ENCODE measurements at places on chromosomes 7 and 10.

GRCh38 chr10:103441611-103442010, 10.6 kb downstream of the CALHM2 start:
- DNase-seq: no peak

- peak; percentile 68 for DNase-seq
Measured at GRCh38 chr10:24255881-24256311, 47.0 kb downstream of the KIAA1217 start.

DNA sequence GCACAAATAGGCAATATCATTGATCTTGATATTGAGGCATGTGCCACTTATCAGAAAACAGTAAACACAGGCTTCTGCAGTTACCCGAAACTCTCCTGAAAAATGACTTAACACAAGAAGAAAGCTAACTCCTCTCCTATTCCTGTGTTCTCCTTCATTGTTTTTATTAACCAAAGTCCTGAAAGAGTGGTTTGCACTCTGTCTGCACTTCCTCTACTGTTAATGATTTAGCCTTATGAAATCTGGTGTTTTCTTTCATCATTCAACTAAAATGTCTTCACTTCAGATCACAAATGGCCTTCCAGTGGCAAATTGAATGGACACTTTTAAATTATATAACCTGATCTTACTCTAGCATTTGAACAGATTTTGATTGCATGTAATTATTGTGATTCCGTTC, 630.6 kb upstream of the PHF14 start:
- DNase-seq: no peak

DNA sequence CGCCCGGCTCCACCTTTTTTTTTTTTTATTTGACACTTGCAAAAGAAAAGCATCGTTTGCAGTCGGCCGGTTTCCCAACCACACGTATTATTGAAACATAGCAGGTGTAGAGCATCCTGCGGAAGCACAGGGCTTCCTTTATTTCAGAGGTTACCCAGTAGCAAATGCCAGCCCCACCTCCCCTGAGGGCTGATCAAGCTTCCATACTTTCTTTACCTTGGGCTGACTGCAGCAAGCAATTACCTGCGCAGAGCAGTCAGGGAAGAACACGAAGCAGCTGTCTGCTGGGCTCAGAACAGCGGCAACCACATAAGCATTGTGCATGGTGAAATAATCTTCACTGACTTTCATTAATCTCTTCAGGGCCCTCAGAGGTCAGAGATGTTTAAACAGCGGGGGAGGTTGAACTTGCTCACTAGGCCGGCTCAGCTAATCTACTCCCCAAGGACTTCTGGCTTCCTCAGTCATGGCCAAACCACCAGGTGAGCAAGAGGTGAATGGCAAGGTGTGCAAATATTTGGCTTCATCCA, 784.7 kb upstream of the AUTS2 start:
- DNase-seq: no peak

DNA sequence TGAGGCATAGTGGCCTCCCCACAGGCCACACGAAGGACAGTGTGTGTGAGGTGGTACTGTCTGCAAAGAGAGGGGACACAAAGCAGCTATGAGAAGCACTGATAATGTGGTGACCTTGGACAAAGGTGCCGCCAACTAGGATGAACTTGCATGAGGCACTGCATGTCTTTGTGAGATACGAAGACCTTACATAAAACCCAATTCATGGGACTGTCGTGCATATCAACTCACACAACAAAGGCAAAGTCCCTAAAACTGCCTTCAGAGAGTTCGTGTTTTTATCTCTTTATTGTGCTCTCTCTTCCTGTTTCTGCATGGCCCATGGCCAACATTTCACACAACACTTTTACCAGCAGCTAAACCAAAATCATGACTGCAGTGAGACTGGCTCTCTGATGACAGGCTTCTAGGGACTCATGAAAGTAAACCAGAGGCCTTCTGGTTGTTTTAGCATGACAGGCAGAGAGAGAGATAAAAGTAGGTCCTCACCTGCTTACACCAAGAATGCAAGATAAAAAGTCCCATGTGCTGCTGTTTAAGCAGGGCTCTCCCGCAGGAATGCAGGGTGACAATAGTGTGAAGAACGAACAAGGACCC, 347.8 kb downstream of the ELMO1 start:
- no peak for DNase-seq

DNA sequence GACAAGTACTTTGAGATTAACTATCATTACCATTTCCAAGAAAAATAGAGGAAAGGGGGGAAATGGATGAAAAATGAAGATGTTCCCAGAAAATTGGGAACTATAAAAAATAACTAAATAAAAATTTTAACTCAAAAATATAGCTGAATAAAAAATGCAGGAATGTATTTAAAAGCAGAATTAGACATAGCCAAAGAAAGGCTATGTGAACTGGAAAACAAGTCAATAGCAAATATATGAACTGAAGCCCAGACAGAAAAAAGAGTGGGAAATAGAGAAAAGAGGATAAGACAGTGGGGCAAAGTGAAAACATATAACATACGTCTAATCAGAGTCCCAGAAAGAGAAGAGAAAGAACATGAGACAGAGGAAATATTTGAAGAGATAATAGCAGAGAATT, 10.3 kb downstream of the PPP1R3C start:
- no peak for DNase-seq

- DNase-seq: no peak
Measured at GRCh38 chr10:74118804-74119203, 31.8 kb downstream of the AP3M1 start.

DNA sequence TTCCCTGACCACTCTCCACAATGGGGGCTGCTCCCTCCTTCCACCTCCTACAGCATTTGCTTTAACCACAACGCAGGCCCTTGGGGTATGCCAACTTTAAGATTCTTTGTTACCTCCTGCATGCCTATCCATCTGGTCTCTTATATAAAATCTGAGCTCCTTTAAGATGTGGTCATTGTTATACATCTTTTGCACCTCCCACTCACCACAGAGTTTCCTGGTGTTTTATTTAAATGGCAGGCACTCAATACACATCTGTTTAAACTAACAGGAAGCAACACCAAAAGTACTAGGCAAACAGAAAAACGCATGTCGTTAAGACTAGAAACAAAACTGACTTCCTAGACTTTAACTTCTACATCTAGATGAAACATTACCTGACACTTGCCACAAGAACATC, 36.3 kb downstream of the SLC25A13 start:
- DNase-seq: no peak

Data from thyroid gland (tissue), 4 donors.